ENCODE measurements at places on chromosomes 7 and 10. TPM values are rescaled to one million over a fixed set of nuclear protein-coding genes. Genes with fewer than 3 reads are reported as not detected.

- H3K4me1 ChIP-seq = no peaks in the 10 kb centered on the region
- no peak overlapping the region for H3K4me3 ChIP-seq
- H3K27me3 ChIP-seq = no peaks in the 10 kb centered on the region
- peaks cover 71% of the 10 kb centered on the region for H3K36me3 ChIP-seq
Measured at GRCh38 chr7:23334482-23335056, 35.4 kb downstream of the MALSU1 start.

- no peaks in the 10 kb centered on the region for H3K4me1 ChIP-seq
- no peaks in the 10 kb centered on the region for H3K27me3 ChIP-seq
- DNase-seq = no peak
- no peak overlapping the region for H3K27ac ChIP-seq
- no peak overlapping the region for H3K4me3 ChIP-seq
- H3K36me3 ChIP-seq = no peaks in the 10 kb centered on the region
Measured at GRCh38 chr7:15503603-15504290, 58.1 kb downstream of the AGMO start.

- no peaks in the 10 kb centered on the region for H3K4me1 ChIP-seq
- H3K27me3 ChIP-seq = no peaks in the 10 kb centered on the region
- H3K4me3 ChIP-seq = no peak overlapping the region
- H3K27ac ChIP-seq = no peak overlapping the region
- no peaks in the 10 kb centered on the region for H3K36me3 ChIP-seq
Measured at GRCh38 chr10:119409906-119410305, 132.6 kb downstream of the RGS10 start.

DNA sequence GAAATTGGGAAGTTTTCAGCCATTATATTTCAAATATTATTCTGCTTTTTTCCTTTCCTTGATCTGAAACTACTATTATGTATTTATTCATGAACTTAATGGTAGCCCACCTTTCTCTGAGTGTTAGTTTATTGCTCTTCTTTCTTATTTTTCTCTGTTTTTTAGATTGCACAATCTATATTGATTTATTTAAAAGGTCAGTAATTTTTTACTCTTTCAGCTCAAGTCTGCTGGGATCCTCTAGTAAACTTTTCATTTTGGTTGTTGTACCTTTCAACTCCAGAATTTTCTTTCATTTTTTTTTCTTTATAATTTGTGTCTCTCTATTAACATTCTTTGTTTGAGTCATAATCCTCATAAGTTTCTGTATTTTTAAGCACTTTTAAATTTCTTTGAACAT, 529.4 kb upstream of the POT1 start:
- H3K27me3 ChIP-seq = no peaks in the 10 kb centered on the region
- H3K4me1 ChIP-seq = no peaks in the 10 kb centered on the region
- H3K4me3 ChIP-seq = no peak overlapping the region
- DNase-seq = no peak
- H3K27ac ChIP-seq = no peak overlapping the region

- H3K4me3 ChIP-seq = no peak overlapping the region
- no peak for DNase-seq
- no peak overlapping the region for H3K27ac ChIP-seq
- no peaks in the 10 kb centered on the region for H3K36me3 ChIP-seq
Measured at GRCh38 chr7:151501676-151502075, 18.0 kb downstream of the RHEB start.

DNA sequence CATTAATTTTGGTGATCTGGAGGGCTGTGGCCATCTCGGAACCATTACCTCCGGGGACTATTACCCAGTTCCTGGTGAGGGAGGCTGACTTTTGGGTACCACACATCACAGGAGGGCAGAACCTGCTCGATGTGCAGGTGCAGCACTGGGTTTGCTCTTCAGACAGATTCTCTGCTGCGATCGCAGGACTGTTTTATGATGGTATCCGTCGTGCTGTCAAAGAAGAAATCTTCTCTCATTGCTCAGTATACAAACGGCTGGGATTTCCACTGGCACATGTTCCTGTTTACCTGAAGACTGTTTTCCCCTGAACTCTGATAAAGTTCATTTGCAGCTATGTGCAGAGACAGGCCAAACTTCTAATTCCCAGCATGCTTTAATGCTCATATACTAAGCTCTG, 27.2 kb upstream of the SHH start:
- no peak for DNase-seq
- H3K4me1 ChIP-seq = no peaks in the 10 kb centered on the region
- no peaks in the 10 kb centered on the region for H3K36me3 ChIP-seq
- H3K27me3 ChIP-seq = no peaks in the 10 kb centered on the region
- no peak overlapping the region for H3K4me3 ChIP-seq

DNA sequence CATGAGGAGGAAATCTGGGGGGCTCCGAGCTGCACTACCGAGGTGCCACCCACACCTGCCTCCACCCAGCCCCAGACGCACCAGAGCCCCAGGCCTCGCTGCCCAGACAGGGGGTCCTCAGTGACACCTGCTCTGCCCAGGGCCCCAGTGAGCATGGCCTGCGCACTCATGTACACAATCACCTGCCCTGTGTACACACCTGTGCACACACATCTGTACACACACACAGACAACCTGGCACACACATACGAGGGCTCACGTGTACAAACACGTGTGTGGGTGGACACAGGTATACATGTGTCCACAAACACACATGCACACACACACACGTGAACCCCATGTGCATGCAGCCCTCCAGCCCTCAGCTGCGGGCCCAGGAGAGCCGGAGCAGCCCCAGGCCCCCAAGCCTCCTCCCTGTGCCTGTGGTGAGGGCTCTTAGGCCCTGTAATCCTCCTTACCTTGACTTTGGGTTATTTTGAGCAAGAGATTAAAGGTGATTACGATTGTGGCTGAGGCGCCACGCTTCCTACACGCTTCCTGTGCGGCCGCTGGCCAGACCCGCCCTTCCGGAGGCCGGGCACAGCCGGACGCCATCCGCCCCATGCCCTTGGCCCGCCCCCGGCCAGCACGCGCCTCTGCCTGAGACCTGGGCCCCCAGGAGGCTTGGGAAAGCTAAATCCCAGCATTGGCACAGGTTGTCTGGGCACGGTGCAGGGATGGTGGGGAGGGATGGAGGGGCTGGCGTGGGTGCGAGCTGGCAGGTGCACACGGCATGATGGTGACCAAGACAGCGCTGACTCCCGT, 71.9 kb downstream of the ELFN1 start:
- H3K36me3 ChIP-seq = no peaks in the 10 kb centered on the region
- H3K27me3 ChIP-seq = no peaks in the 10 kb centered on the region
- H3K4me3 ChIP-seq = no peak overlapping the region
- H3K27ac ChIP-seq = no peak overlapping the region
- H3K4me1 ChIP-seq = no peaks in the 10 kb centered on the region

DNA sequence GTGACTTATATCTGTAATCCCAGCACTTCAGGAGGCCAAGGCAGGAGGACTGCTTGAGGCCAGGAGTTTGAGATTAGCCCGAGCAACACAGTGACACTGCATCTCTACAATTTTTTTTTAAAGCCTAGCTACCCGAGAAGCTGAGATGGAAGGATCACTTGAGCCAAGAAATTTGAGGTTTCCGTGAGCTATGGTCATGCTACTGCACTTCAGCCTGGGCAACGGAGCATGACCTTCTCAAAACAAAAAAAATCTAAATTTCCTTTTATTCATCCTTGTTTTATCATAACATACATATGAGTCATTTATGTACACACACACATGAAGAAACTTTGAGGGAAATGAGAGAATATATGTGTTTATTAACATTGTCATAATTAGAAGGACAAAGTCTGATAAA, 277.5 kb upstream of the MAGI2 start:
- H3K4me1 ChIP-seq = no peaks in the 10 kb centered on the region
- H3K4me3 ChIP-seq = no peak overlapping the region
- DNase-seq = no peak
- H3K27me3 ChIP-seq = no peaks in the 10 kb centered on the region

DNA sequence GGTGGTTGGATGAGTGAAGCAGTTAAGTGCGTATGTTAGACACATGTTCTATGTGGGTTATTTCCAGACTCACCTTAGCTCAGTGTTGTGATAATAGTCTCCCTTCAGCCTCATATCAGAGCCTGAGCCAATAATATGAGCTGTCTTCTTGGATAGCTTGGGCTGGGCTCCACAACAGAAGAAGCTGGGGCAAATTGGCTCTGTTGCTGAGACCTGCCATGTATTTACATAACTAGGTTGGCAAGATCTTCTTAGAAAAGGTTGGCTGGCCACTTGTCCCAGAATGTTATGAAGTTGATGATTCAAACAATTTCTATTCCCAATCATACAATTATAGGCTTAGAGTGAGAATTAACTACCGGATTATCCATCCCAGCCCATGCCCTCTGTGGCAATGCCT, 35.7 kb upstream of the CREB5 start:
- H3K27ac ChIP-seq = no peak overlapping the region
- no peaks in the 10 kb centered on the region for H3K36me3 ChIP-seq
- no peaks in the 10 kb centered on the region for H3K4me1 ChIP-seq
- no peak overlapping the region for H3K4me3 ChIP-seq

- no peak overlapping the region for H3K4me3 ChIP-seq
- DNase-seq = no peak
- no peak overlapping the region for H3K27ac ChIP-seq
- no peaks in the 10 kb centered on the region for H3K36me3 ChIP-seq
- H3K4me1 ChIP-seq = no peaks in the 10 kb centered on the region
- no peaks in the 10 kb centered on the region for H3K27me3 ChIP-seq
Measured at GRCh38 chr7:20264623-20265022, 47.4 kb upstream of the MACC1 start.

DNA sequence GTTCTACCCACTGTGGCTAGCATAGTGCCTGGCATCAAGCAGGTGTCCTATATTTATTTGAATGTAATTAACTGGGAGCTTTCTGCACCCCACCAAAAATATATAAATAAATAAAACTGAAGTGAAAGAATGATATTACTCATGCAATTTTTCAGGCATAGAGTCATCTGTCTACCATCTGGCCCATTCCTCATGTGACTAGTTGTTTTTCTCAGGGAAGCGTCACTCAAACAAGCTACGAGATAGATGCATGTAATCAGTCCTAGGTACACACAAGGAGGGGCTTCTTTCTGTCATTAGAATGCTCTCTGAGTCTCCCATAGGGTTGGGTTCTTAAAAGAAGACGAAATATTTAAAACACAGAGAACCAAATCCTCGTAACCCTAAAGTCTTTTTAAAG, 255.5 kb upstream of the KMT2E start:
- no peak for DNase-seq
- no peak overlapping the region for H3K4me3 ChIP-seq
- H3K4me1 ChIP-seq = no peaks in the 10 kb centered on the region
- H3K27me3 ChIP-seq = no peaks in the 10 kb centered on the region
- H3K27ac ChIP-seq = no peak overlapping the region
- H3K36me3 ChIP-seq = no peaks in the 10 kb centered on the region

DNA sequence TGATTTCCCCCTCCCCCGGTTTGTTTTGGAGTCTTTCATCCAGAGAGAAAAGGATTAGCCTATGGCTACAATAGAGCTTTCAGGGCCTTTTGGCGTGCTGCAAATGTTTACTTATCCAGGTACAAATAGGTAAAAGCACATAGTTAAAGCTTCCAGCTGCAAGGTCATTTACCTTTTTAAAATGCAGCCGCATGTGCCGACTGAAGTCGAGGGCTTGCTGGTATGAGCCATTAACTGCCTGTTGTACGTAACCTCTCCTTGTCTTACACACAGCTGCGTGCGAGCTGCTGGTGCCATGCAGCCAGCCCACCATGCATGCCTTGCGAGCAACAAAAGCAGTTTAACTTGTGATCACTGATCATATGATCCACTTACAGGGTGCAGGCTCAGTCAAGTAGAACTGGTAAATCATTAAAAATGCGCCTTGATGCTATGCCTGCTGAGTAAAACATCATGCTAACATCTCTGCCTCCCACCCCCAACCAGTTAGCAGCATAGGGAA, 866.4 kb downstream of the LRMDA start:
- H3K4me1 ChIP-seq = no peaks in the 10 kb centered on the region
- H3K4me3 ChIP-seq = no peak overlapping the region
- H3K27ac ChIP-seq = no peak overlapping the region
- no peaks in the 10 kb centered on the region for H3K27me3 ChIP-seq
- DNase-seq = no peak

Gene H2BK1
- total RNA-seq = not detected

Gene MGMT
- 33.8 TPM for total RNA-seq

Gene VIPR2
- not detected for total RNA-seq

Gene CTAGE6
- not detected for total RNA-seq

Gene LIPK
- total RNA-seq = not detected

Measured in Karpas-422 (cell line).